Dermis lymphatic vessel endothelial cell (primary cell): ENCODE measurements at places on chromosomes 1 and 21. TPM values are rescaled to one million over a fixed set of nuclear protein-coding genes. Genes with fewer than 3 reads are reported as not detected.

IL10 gene
- total RNA-seq, result not detected in 2 replicates

PCP4 gene
- total RNA-seq, result not detected in 2 replicates

KIAA0319L gene
- 44.5 and 45.7 TPM in 2 replicates for total RNA-seq

LCE3D gene
- not detected in 2 replicates for total RNA-seq

SYDE2 gene
- 3.3 and 4.1 TPM in 2 replicates for total RNA-seq

TFF3 gene
- total RNA-seq, result 163 and 275 TPM in 2 replicates
